Stimulated activated CD8-positive, alpha-beta memory T cell treated with anti-CD3 and anti-CD28 coated beads, Interleukin-4, amount 100 ng/mL, for 24 hours (primary cell): ENCODE measurements at places on chromosomes 1 and 21.

DNA sequence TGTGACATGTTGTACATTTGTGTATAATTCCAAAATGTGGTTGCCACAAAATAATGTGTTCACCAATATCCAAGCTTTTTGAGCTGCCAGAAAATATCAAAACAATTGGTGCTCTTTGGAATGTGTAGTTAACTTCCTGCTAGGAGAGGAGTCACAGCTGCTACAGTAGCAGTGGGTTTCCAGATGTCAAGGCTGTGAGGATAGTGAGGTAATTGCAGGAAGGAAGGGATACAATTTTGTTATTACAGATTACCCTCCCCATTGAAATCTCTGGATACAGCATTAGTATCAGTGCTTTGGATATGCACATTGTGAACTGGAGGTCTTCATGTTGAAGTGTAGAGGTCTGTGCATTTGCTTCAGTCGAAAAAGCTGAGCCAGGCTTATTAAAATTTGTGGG is 253.2 kb downstream of the PTPRC start:
- no peak for DNase-seq

- DNase-seq, result no peak
Observed at GRCh38 chr21:44527156-44527982, 12.6 kb downstream of the KRTAP10-1 start.

GRCh38 chr1:95223110-95223509 is 10.9 kb upstream of the RWDD3 start:
- DNase-seq, result no peak

- DNase-seq, result no peak
Observed at GRCh38 chr1:97929874-97930851, 9.3 kb upstream of the DPYD start.

- DNase-seq, result peak; percentile 9
Observed at GRCh38 chr1:33255347-33256220, 708 bp upstream of the ZNF362 start.

DNA sequence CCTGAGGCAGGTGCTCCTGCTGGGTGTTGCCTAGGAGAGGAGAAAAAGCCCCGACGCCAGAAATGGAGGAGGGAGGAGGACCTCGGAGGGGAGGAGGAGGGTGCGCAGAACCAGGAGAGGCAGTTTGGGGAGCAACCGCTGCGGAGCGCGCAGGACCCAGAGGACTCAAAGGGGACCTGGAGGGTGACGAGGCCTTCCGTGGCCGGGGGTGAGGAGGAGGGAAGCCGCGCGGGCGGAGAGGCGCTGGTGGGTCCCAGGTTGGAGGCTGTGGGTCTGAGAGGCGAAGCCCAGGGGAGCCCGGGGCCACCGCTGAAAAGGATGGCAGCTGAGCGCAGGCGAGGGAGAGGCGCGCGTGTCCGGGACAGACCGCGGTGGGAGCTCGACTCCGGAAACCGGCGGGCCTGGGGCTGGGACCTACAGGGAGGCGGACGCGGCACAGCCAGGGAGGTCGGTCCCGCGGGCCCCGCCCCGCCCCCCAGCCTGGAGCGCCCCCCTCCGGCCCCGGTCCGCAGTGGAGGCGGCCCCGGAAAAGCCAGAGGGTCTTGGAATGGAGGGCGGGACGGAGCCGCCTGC is 15.1 kb downstream of the RNF223 start:
- peak; percentile 28 for DNase-seq

DNA sequence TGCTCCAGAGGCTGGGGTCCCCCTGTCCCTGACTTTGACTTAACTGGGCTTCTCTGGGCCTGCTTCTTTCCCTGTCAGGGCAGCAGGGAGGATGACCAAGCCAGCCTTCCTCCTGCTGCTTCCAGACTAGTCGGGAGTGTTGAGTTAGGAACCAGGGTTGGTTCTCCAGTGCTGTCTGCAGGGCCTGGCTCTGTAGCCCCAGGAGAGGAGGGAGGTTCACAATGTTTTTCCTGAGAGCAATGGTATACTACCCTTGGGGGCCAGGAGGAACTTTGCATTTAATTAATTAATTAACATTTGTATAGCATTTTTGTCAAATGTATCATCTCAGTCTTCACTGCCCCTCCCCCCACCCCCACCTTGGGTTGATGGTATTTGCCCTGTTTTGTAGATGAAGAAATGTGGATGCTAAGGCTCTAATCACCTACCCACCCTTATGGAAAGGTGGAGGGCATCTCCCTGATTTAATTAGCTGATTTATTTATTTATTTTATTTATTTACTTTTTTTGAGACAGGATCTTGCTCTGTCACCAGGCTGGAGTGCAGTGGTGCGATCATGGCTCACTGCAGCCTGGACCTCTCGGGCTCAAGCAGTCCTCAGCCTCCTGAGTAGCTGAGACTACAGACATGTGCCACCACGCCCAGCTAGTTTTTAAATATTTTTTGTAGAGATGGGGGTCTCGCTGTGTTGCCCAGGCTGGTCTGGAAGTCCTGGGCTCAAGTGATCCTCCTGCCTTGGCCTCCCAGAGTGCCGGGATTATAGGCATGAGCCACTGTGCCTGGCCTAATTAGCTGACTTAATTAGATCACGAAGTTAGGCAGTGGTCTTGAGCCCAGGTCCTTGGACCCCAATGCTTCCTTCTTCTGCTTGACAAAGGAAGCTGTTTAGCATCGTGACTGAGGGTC is 6.6 kb downstream of the H6PD start:
- DNase-seq, result no peak

- no peak for DNase-seq
Observed at GRCh38 chr1:67629370-67630075, 55.5 kb upstream of the GADD45A start.

GRCh38 chr1:223500560-223501425 is 107.6 kb downstream of the CCDC185 start:
- peak; percentile 1 for DNase-seq

DNA sequence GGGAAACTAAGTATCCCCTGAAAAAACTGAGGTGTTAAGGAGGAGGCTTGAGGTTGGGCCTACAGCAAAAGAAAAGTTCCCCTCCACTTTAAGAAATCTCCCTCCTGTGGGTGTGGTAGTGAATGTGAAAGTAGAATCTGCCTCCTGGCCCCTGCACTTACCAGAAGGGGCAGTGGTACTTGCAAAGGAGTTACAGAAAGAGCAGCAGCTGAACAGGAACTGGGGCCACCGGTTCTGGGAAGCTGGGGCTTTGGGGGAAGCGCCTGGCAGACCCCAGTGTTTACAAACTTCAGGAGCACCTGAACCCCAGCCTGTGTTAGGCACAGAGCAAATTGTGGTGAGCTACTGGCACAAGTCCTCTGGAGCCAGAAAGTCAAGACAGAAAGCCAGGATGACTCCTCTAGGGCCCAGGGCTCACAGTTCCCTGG is 250.2 kb upstream of the FGGY start:
- DNase-seq, result no peak

GRCh38 chr1:168603501-168604110 is 27.2 kb downstream of the XCL1 start:
- DNase-seq, result peak; percentile 52

DNA sequence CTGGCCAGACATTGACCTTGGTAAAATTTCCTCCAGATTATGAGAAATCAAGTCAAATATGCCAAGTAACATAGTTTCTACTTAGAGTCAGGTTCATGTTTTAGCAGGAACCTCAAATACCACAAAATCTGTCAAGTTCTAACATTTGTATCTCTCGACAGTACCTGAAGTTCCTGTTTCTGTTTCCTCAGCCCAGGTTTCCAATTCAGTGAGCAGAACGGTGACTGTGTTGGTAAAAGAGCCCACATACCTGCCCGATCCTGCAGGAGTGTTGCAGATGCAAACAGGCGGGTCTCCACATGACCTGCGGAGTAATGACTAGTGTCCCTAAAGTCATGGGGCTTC is 57.9 kb upstream of the LGALS8 start:
- no peak for DNase-seq
